ENCODE measurements at places on chromosomes 2 and 18.
A peak's percentile ranks its signal among the peaks of the same experiment; 100 is the strongest.

DNA sequence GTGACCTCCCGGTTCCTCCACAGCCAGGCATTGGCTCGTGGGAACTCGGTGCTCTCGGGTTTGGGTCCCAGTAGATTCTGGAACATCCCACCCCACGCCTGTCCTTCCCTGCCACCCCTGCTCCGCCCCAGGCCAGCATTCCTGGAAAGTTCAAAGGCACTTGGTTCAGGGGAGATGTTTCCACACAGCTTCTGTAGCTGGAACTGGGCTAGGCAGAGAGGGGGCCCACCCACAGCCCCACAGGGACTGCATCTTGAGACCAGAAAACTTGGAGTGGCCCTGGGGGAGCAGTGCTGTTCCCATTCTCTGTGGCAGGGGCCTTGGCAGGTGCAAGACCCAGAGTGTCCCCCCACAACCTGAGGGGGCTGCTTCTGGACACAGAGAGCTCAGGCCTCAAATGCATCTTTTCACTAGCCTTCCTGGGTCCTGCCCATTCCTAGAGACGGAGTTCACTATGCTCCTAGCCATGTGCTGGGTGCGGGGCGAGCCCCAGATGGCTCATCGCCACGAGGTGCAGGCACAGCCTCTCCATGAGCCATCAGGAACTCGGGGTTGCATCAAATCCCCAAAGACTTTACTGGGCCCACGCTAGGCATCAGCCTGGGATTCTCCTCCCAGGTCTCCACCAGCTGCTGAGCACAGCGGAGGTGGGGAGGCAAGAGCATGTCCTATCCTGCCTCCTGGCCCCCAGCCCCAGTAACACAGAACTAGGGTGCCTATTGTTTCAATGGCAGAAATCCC is 68.7 kb downstream of the ZFP36L2 start:
- no peak for DNase-seq

- DNase-seq, result no peak
These were observed 146.4 kb upstream of the SPATS2L start for GRCh38 chr2:200159829-200160781.

DNA sequence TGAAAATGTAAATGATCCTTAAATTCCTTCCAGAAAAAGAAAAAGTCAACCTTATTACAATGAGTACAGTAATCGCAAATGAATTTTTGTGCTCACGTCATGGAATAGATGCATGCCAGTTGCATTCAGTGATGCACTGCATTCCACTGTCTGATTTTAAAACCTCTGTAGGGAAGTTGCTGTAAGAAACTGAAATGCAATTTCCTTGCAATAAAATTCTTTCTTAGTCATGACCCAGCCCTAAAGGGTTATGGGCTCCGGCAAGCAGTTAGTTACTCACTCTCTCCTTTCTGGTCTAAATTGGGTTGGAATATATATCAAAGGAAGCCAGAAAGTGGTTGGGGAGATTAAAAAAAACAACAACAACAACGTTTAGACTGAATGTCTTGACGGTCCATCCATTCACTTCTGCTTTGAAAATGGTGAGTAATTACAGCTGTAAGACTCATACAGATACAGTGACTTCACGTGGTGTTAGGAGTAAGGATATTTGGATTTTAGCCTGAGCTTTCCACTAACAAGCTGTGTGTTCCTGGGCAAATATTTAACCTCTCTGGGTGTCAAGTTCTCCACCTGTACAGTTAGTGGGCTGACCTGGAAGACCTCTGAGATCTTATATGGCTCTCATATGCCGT is 8.6 kb upstream of the RND3 start:
- DNase-seq, result no peak

- DNase-seq, result no peak
These were observed 80.8 kb downstream of the TWIST2 start for GRCh38 chr2:238928520-238929241.

DNA sequence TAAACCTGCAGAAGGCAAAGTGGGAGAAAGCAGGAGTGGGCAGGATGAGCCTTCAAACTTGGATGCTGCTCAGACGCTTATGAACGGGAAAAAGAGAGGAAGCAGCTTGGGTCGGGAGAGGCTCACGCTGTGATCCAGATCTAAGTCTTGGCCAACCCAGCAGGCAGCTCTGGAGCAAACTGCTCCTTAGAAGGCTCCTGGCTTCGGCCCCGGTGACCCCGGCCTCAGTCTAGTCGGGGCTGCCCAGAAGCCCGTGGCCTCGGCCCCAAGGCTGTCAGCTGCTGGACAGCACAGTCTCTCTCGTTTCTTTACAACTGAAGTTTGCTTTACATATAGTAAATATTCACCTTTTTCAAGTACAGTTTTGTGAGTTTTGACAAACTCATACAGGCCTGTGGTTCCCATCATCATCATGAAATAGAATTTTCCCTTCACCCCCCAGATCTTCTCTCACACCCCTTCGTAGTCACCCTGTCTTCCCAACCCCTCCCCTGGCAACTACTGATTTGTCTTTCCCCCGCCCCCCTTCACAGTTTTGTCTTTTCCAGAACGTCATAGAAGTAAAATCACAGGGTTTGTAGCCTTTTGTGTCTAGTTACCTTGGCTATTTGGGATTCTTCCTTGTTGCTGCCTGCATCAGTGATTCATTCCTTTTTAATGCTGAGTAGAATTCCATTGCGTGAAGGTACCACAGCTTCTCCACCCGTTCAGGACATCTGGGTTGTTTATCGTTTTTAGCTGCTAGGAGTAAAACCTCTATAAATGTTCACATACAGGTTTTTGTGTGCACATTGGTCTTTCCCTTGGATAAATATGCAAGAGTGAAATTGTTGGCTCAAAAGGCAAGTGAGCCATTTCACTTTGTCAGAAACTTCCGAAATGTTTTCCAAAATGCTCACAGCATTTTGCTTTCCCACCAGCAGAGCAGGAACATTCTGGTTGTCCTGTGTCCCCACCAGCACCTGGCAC is 35.1 kb downstream of the MYO7B start:
- no peak for DNase-seq

- no peak for DNase-seq
These were observed 27.0 kb upstream of the HNMT start for GRCh38 chr2:137937246-137937645.

DNA sequence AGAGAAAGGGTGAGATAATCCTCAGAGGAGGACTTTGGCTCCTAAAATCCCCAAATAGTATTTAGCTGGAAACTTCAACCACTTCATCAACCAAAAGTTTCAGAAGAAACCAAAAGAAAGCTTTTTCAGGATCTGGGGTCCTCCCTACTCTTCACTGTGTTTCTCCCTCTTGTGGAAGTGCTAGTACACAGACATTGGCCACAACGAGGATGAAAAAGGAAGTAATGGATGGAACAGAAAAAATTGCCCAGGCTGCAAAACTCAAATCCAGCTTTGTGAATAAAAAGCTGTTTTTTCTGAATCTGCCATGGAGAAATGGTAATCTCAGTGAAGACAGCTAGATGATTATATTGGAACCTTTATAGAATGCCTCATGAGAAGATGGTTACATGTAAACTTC is 4.0 kb downstream of the PID1 start:
- no peak for DNase-seq

DNA sequence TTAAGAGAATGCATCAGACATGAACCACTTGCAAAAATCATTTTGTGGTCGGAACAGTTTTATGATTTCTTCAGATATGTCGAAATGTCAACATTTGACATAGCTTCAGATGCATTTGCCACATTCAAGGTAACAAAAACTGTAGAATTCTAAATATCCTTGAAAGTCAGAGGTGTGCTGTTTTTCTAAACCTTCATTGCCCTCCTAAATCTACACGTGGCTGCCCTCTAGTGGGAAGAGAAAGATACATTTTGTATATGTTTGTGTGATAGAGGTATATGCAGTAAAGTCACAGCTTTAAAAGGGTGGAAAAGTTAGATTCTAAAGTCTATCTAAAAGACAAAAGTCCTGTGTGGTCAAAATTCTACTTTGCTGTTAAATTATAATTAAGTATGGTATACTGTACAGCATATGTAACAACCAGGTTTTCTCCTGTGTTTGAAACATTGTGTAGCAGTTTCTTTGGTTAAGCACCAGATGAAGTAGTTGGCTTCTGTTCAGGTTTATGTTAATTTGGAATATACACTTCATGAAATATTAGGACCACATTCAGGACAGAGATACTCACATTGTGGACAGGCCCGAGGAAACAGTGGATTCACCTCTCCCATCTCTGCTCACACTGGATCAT is 65.9 kb upstream of the ITM2C start:
- DNase-seq, result peak; percentile 39

- DNase-seq, result no peak
These were observed 33.7 kb downstream of the ABI2 start for GRCh38 chr2:203361922-203362321.

- DNase-seq, result no peak
These were observed 1.2 kb downstream of the FN1 start for GRCh38 chr2:215434447-215435279.

GRCh38 chr2:219987830-219988229 is 360.4 kb downstream of the SLC4A3 start:
- DNase-seq, result no peak

DNA sequence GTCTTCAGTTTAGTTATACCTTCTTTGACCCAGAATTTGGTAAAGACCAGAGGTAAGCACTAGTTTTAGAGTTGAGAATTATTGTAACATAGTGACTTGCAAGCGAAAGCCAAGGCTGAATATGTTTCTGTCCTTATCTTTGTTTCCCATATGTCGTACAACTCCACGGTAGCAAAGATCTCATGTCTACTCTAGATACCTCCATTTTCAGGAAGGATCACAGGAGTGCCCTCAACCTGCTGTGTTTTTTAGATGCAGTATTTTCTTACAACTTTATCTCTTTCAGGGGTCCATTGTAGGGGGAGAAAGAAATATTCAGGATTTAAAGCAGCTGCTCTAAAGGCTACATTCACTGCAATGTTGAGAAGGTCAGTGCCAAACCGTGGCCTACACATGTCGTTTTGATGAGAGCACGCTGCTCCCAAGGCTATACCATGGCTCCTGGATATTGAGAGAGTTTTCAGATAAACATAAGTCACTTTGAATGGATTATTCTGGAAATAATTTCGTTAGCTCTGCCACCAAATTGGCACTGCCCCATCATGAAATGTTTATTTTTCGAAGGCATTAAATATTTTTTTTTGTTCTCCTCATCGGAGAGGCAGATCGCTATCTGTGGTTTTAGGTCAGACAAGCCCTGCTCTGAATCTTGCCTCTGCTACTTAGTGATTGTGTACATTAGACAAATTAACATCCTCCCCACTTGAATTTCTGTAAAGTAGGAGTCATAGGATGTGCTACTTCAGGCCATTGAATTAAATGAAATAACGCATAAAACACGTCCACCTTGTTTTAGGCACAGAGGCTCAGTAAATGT is 2.1 kb downstream of the RHBDD1 start:
- no peak for DNase-seq

GRCh38 chr2:175854665-175855064 is 147.4 kb downstream of the LNPK start:
- no peak for DNase-seq

GRCh38 chr2:43939695-43940256 is 56.0 kb downstream of the LRPPRC start:
- no peak for DNase-seq

DNA sequence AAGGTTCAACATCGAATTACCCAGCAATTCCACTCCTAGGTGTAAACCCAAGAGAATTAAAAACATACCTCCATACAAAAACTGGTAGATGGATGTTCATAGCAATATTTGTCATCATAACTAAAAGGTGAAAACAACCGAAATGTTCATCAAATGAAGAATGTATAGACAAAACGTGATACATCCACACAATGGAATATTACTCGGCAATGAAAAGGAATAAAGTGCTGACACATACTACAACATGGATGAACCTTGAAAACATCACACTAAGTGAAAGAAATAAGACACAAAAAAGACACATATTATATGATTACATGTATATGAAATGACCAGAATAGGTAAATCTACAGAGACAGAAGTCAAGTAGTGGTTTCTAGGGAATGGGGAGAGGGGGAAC is 20.6 kb upstream of the CHMP1B start:
- no peak for DNase-seq

DNA sequence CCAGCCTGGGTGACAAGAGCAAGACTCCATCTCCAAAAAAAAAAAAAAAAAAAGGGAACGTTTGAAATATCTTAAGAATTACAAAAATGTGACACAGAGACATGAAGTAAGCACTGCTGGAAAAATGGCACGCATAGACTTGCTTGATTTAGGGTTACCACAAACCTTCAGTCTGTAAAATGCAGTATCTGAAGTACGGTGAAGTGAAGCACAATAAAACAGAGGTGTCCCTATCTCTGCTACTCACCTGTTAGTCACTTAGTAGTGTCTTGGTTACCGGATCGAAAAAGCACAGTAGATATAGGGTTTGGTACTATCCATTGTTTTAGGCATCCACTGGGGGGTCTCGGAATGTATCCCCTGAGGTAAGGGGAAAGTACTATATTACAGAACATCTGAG is 11.6 kb upstream of the GREB1L start:
- no peak for DNase-seq

DNA sequence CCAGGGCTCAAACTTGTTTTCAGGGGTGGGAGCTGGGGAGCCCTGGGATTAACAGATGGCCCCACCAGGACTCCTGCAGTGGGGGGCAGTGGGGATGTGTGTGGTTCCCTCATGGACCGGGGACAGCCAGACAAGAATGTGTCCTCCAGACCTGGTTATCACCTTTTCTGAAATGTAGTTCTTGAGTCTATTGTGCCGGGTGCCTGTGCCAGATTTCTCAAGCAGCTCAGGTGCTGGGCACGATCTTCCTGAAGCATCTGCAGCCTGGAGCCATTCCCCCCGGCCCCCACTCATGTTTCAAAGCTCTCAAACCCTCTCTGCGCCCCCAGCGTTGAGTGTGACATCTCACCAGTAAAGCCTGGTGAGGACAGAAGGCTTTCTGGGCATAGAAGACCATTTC is 48.4 kb upstream of the HAAO start:
- no peak for DNase-seq

- DNase-seq, result no peak
These were observed 6.0 kb upstream of the NCK2 start for GRCh38 chr2:105738658-105739241.

DNA sequence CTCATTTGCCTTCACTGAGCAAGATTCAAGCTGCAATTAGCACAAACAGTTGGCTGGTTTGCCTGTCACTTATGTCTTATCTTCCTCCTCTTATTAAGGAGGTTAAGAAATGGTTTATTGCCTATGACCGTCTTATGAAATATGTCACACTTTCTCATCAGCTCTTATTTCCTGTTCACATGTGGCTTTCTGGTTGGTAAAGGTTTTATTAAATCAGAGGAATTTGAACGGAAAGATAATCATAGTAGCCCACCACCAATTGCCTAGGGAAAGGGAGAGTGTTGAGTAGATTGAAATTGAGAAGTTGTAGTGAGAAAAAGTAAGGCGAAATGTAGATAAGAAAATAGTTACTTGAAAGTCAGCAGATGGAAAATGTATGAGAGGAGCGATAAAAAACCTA is 4.2 kb upstream of the IL1R1 start:
- DNase-seq, result no peak

DNA sequence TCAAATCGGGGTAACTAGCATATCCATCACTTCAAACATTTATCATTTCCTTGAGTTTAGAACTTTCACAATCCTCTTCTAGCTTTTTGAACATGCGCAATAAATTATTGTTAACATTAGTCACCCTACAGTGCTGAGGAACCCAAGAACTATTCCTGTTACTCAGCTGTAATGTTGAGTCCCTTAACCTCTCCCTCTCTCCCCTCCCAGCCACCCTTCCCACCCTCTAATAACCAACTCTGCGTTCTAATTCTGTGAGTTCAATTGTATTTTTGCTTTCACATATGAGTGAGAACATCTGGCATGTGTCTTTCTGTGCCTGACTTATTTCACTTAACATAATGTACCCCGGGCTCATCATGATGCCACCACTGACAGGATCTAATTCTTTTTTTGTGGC is 78.6 kb upstream of the RANBP2 start:
- no peak for DNase-seq

Data from naive thymus-derived CD8-positive, alpha-beta T cell (primary cell).